Sigmoid colon (tissue), 7 donors: ENCODE measurements at places on chromosomes 4 and X. TPM values are rescaled to one million over a fixed set of nuclear protein-coding genes. Genes with fewer than 3 reads are reported as not detected.

- H3K27ac ChIP-seq, result no peak overlapping the region
- H3K27me3 ChIP-seq, result no peaks in the 10 kb centered on the region
- no peaks in the 10 kb centered on the region for H3K36me3 ChIP-seq
- no peak overlapping the region for H3K4me3 ChIP-seq
- H3K4me1 ChIP-seq, result no peaks in the 10 kb centered on the region
Observed at GRCh38 chrX:39261446-39262147, 460.3 kb downstream of the MID1IP1 start.

- H3K36me3 ChIP-seq, result peaks cover 25% of the 10 kb centered on the region
- H3K4me1 ChIP-seq, result no peaks in the 10 kb centered on the region
- no peak overlapping the region for H3K27ac ChIP-seq
- no peaks in the 10 kb centered on the region for H3K27me3 ChIP-seq
- no peak overlapping the region for H3K4me3 ChIP-seq
- DNase-seq, result no peak
Observed at GRCh38 chrX:154469880-154470279, 9.2 kb downstream of the LAGE3 start.

The HHIP gene
- total RNA-seq, result 2.1 TPM

The MAGEA4 gene
- total RNA-seq, result not detected

The SLC6A14 gene
- total RNA-seq, result not detected

GRCh38 chrX:46375831-46376230 is 169.4 kb downstream of the ZNF674 start:
- no peak overlapping the region for H3K27ac ChIP-seq
- no peaks in the 10 kb centered on the region for H3K27me3 ChIP-seq
- no peaks in the 10 kb centered on the region for H3K36me3 ChIP-seq
- no peak for DNase-seq
- H3K4me1 ChIP-seq, result no peaks in the 10 kb centered on the region

- DNase-seq, result no peak
- H3K27me3 ChIP-seq, result no peaks in the 10 kb centered on the region
- no peak overlapping the region for H3K4me3 ChIP-seq
- no peak overlapping the region for H3K27ac ChIP-seq
- H3K4me1 ChIP-seq, result peaks cover 4% of the 10 kb centered on the region
Observed at GRCh38 chr4:137538526-137538925, 6.2 kb upstream of the PCDH18 start.

GRCh38 chr4:74282926-74283325 is 25.3 kb upstream of the EPGN start:
- no peak for DNase-seq
- no peak overlapping the region for H3K27ac ChIP-seq
- H3K4me3 ChIP-seq, result no peak overlapping the region

DNA sequence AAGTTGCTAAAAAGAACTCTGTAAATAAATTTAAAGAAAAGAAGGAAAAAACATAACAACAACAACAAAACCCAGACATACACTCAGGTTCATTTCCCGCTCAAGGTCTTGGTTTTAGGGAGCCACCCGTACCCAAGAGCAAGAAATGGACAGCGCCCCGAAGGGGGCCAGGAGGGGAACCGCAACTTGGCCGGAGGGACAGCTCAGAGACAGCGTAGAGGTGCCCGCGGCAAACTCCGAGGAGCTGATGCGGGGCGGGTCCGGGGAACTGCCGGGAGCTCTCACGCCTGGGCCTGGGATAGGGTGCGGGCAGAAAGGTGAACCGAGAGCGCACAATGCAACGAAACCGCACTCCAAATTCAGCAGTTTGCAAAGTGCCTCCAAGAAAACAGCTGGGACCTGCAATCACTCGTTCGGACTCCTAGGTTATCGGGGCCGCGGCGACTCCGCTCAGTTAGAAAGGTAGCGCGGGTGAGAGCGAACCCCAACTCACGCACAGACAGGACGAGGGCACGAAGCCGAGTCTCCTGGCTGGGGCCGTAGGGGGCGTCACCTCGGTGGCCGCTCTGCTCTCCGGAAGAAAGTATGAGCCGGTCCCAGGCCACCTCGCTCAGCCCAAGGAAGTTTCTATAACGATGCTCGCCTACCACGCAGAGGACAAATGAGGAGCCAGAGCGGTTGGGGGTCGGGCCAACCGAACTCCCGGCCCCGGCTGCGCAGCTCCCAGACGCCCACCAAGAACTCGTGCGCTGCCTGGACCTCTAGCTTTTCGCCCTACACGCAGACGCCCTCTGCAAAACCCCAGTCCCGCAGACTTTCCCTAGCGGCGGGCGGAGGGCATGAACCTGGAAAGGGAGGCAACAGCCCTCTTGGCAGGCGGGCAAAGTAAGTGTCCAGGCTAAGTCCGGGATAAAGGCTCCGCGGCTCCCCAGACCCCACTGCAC is 1.4 kb downstream of the NDNF start:
- peaks cover 12% of the 10 kb centered on the region for H3K4me1 ChIP-seq
- H3K27ac ChIP-seq, result peak overlapping the region; percentile 66
- peak overlapping the region; percentile 59 for H3K4me3 ChIP-seq
- H3K27me3 ChIP-seq, result no peaks in the 10 kb centered on the region
- no peaks in the 10 kb centered on the region for H3K36me3 ChIP-seq

The HPF1 gene
- total RNA-seq, result 70.3 TPM

The TEX13D gene
- total RNA-seq, result not detected

The XAGE3 gene
- total RNA-seq, result not detected

The DCAF16 gene
- total RNA-seq, result 27.1 TPM

- H3K36me3 ChIP-seq, result no peaks in the 10 kb centered on the region
- H3K4me3 ChIP-seq, result peak within 1 kb of the TSS; percentile 25
- H3K27ac ChIP-seq, result no peak within 1 kb of the TSS
- no peaks in the 10 kb centered on the region for H3K4me1 ChIP-seq
- H3K27me3 ChIP-seq, result peaks cover 16% of the 10 kb centered on the region
Observed at GRCh38 chr4:167234316-167234881, at the start of gene SPOCK3. Gene SPOCK3 (minus strand): TSS chr4:167234494.

- no peak for DNase-seq
- H3K4me1 ChIP-seq, result no peaks in the 10 kb centered on the region
- no peaks in the 10 kb centered on the region for H3K36me3 ChIP-seq
- no peaks in the 10 kb centered on the region for H3K27me3 ChIP-seq
Observed at GRCh38 chr4:103002551-103002950, 17.0 kb downstream of the SLC9B1 start.

DNA sequence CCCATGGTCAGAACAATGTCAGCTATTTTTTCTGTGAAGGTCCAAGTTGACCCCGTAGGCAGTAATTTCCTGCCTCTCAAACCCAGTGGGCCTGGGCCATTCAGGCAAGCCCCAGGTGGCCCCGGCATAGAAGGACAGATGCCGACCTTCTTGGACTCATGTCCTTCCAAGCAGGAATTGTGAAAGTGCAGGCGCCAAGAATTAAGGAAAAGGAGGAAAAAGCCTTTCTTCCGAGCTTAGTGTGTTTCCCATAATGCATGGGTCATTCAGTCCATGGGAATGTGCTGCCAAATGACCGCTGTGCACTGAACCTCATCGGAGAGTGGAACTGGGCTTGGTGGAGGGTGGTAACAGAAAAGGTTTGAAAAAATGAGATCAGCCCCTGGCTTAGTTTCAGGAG is 196.5 kb upstream of the HS3ST1 start:
- peak overlapping the region; percentile 29 for H3K27ac ChIP-seq
- H3K4me3 ChIP-seq, result no peak overlapping the region
- no peaks in the 10 kb centered on the region for H3K27me3 ChIP-seq
- no peaks in the 10 kb centered on the region for H3K4me1 ChIP-seq
- H3K36me3 ChIP-seq, result no peaks in the 10 kb centered on the region

GRCh38 chr4:56229947-56230346 is 157.3 kb downstream of the AASDH start:
- H3K4me3 ChIP-seq, result no peak overlapping the region
- no peaks in the 10 kb centered on the region for H3K36me3 ChIP-seq

DNA sequence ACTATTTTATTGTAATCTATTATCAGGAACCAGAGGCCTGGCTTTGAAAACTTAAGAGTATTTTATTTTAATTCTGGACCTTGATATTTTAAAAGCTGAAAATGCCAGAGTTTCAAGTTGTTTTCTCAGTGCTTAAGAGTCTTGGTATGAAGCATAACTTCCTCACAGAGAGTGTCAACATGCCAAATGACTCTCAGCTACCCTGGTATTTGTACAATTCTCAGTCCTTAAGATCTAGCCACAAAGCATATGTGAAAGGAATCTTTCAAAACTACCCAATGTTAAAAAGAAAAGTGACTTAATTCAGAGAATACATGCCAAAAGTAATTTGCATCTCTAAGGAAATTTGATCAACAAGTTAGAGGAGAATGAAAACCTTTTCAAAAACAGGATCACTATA is 171.9 kb downstream of the DKK2 start:
- H3K4me3 ChIP-seq, result no peak overlapping the region
- no peaks in the 10 kb centered on the region for H3K36me3 ChIP-seq
- H3K27ac ChIP-seq, result no peak overlapping the region

DNA sequence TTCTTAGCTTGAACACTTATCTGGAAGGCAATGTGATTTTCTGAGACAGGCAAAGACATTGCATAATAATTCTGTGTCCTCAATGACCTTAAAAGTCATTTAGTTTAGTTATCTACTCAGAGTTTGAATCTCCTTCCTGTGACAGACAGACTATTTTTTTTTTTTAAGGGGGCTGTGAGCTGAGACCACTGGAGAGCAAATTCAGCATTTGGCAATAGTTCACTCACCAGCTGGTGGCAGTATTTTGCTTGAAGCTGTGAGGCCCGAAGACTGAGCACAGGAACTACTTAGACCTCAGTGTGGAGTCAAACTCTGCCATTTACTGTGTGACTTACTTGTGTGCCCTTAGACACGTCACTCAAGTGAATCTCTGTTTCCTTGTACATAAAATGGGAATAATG is 22.9 kb upstream of the CPE start:
- no peaks in the 10 kb centered on the region for H3K27me3 ChIP-seq
- no peaks in the 10 kb centered on the region for H3K4me1 ChIP-seq
- no peak overlapping the region for H3K27ac ChIP-seq
- DNase-seq, result no peak

DNA sequence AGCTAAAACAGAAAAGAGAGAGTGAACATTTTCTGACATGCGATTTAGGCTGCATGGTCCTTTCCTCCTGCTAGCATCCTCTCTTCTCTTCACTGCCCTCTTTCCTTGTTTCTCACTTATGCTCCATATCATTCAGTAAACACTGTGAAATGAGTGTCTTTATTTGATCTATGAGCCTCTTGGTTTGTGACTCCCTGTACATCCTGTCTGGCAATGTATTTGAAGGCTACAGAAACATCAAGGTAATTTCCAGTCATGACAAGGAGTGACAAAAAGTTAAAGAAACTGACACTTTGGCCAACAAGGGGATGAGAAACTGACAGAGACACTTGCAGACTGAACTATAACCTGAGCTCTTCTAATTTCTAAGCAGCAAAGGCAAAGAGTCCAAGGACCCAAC is 8.7 kb downstream of the FTHL17 start:
- no peaks in the 10 kb centered on the region for H3K4me1 ChIP-seq
- H3K36me3 ChIP-seq, result no peaks in the 10 kb centered on the region
- no peak overlapping the region for H3K4me3 ChIP-seq
- no peaks in the 10 kb centered on the region for H3K27me3 ChIP-seq
- no peak for DNase-seq

The EDA gene
- 3.7 TPM for total RNA-seq

The GLOD5 gene
- not detected for total RNA-seq

The PPARGC1A gene
- 4.7 TPM for total RNA-seq

DNA sequence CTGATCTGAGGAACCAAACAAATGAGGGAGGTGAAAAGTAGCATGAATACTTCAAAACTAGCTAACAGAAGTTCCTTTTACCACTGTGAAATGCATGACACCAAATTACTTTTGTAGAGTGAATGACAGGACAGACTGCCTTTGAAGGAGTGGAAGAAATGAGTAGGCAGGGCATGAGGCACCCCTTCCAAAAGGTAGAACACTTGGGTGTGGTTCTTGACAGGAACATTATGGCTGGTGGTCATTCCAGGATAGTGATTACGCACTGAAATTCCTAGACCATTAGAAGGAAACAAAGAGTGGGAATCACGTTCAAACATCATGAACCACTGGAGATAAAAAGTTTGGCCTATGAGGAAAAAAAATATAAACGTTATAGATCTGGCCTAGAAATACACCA is 4.9 kb downstream of the HUWE1 start:
- H3K4me1 ChIP-seq, result peaks cover 22% of the 10 kb centered on the region
- no peaks in the 10 kb centered on the region for H3K36me3 ChIP-seq
- DNase-seq, result no peak
- H3K27me3 ChIP-seq, result no peaks in the 10 kb centered on the region

DNA sequence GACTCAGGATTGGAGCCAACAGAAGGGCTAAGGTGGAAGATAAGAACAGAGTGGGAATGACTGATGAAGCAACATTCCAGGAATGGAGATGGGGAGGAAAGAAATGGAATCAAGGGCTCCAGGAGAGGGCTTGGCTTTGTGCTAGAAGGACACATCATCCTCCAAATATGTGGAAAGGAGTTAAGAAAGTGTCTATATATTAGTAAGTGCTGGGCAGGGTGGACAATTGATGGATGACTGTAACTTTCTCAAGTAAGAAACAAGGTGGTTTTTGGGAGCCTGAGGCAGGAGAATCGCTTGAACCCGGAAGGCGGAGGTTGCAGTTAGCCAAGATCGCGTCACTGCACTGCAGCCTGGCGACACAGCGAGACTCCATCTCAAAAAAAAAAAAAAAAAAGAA is 71.6 kb upstream of the NFKB1 start:
- H3K4me3 ChIP-seq, result no peak overlapping the region
- H3K36me3 ChIP-seq, result no peaks in the 10 kb centered on the region
- H3K27me3 ChIP-seq, result no peaks in the 10 kb centered on the region
- DNase-seq, result no peak

The AMBN gene
- not detected for total RNA-seq

- no peak for DNase-seq
- H3K4me3 ChIP-seq, result no peak overlapping the region
- no peaks in the 10 kb centered on the region for H3K36me3 ChIP-seq
- H3K4me1 ChIP-seq, result peaks cover 6% of the 10 kb centered on the region
- no peaks in the 10 kb centered on the region for H3K27me3 ChIP-seq
- no peak overlapping the region for H3K27ac ChIP-seq
Observed at GRCh38 chr4:107349266-107349665, 313.2 kb upstream of the DKK2 start.

DNA sequence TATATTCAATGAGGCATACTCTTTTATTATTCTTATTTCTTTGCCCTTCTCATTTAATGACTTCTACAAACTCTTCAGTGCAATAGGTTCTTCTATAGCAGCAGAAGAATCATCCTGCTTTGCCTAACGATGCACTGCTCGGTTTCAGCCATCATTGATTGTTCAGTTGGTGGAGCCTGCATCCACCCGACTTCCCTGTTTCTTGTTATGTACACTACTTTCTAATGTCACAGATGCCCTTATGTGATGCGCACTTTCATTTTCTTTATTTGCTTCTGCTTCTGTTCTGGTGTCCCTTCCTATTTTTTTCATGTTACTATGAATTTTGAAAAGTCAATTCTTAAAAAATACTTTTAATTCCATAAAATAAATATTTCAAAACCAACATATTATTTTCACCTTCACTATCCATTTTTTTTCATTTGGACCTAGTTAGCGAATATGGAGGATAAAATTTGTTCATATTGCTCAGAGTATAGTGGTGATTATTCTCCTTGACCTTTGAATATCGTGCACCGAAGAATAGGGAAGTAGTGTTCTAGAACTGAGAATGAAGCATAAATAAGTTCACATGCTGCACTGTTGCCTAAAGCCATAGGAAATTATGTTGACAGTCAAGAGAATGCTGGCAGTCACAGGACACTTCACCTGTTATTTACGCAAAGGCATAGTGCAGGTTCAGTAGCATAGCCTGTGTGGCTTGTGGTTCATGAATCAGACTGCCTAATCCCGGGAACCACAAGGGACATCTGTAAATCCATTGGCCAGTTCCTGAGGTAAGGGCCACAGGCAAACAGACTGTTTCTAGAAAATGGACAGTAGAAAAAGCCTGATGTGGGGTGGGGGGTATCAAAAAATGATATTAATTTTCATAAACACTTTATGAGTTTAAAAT is 21.3 kb upstream of the SFRP2 start:
- DNase-seq, result no peak
- H3K36me3 ChIP-seq, result no peaks in the 10 kb centered on the region
- no peaks in the 10 kb centered on the region for H3K27me3 ChIP-seq
- H3K4me1 ChIP-seq, result no peaks in the 10 kb centered on the region
- H3K4me3 ChIP-seq, result no peak overlapping the region
